ENCODE measurements at places on chromosomes 6 and 20. TPM values are rescaled to one million over a fixed set of nuclear protein-coding genes. Genes with fewer than 3 reads are reported as not detected.

MLIP gene
- total RNA-seq: not detected

STMND1 gene
- total RNA-seq: not detected

PLEKHG1 gene
- total RNA-seq: 1.3 TPM

CALHM4 gene
- not detected for total RNA-seq
